Stimulated activated naive CD4-positive, alpha-beta T cell treated with Interleukin-2 at 50 U/mL for 16 hours (primary cell): ENCODE measurements at places on chromosomes 7 and 10.

DNA sequence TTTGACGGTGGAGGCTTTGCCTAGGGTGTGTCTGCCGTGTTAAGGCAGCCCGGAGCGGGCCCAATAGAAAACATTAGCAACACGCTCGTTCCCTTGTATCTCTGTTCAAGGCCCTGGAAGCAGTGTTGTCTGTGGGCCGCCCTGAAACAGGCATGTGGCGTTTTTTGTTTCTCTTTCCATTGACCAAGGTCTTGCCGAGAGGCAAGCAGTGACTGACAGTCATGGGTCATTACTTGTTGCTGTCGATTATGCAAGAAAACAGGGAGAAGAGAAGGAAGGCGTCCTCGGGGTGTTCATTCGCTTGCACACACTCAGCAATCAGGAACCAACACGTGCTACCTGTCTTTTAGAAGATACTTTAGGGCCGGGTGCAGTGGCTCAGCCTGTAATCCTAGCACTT is 92.5 kb downstream of the EZH2 start:
- no peak for DNase-seq

DNA sequence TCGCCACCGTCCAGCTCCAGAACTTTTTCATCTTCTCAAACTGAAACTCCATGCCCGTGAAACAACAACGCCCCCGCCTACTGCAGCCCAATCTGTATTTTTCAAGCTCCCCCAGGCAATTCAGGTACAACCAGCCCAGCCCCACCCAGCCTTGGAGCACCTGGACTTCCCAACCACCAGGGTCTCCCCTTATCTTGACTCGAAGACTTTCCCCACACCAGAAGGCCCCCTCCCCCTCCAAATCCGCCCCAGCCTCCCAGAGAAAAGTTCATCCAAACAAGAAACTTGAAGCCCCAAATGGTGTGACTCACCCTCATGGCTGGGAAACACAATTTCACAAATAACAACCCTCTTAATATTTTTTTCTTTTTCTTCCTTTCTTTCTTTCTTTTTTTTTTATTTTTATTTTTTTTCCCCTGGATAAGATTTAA is 10.6 kb downstream of the ZCCHC24 start:
- DNase-seq = no peak

DNA sequence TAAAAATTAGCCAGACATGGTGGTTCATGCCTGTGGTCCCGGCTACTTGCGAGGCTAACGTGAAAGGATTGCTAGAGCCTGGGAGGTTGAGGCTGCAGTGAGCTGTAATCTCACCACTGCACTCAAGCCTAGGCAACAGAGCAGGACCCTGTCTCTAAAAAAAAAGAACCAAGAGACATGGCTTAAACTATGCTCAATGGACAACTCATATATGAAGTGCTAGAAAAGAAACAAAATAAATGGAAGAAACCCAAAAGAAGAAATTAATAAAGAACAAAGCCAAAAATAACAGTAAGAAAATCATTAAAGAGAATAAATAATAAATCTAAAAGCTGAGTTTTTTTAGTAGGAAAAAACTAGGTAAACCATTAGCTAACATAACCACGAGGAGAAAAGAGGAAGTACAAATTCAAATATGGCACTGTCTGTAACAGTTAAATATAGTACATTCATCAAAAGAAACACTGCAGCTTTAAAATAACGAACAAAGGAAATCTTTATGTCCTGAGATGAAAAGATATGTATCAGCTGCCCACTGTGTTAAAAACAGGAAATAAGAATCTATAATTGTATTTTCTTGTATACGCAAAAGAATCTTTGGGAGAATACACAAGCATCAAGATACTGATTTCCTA is 48.7 kb downstream of the UPF2 start:
- no peak for DNase-seq

DNA sequence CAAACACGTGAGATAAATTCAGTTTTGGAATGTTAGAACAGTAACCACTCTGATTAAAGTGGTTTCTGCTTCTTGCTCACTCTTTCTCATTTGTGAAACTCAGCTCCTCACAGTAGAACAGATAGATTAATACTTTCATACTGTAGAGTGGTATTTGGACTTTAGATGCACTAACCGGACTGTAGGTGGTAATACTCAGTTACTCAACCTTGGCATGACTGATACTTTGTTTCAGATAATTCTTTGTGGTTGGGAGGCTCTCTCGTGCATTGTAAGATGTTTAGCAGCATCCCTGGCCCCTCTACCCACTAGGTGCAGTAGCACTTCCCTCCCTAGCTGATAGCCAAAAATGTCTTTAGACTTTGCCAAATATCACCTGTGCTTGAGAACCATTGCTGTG is 37.6 kb downstream of the MCU start:
- DNase-seq = no peak

DNA sequence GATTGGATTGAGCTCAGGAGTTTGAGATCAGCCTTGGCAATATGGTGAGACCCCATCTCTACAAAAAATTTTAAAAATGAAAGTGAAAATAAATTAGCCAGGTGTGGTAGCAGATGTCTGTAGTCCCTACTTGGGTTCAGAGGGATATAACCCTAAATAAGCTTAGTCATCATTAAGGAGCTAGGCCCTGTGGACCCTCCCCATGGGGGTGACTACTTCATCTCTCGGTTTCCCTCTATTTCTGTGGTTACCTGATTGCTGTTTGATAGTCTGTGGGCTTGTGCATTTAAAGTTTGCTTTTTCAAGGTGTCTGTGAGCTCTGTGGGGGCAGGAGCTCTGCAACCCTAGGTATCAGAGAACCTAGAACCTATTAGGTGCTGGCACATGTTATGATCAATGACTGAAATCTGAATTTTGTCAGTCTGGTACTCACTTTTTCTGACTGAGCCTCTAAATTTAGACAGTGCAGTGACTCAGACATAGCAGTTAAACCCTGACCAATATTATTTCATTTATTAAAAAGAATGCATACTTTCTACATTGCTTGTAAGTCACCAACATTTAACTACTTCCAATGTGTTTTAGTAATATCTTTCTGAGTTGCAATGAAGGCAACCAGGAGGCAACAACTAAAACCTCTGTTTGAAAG is 8.1 kb upstream of the CUZD1 start:
- no peak for DNase-seq

GRCh38 chr10:79883986-79884385 is 57.4 kb downstream of the NUTM2E start:
- no peak for DNase-seq

DNA sequence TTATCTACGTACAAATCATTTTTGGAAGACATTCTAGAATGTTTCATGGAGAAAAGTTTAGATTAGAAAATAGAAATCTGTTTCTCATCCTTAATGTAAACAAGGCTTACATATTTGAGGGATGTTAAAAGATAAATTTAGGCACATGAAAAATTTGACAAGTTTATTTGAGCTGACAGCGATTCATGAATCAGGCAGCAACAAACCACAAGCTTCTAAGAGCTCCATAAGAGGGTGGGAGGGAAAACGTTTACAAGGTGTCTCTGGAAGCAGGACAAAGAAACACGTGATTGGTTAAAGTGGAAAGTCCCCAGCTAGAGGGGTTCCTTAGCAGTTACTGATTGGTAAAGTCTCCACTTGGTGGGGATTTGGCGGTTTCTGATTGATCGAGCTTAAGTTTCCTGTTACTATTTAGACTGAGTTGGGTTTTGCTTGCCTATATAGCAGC is 228.9 kb upstream of the PITRM1 start:
- DNase-seq = no peak

DNA sequence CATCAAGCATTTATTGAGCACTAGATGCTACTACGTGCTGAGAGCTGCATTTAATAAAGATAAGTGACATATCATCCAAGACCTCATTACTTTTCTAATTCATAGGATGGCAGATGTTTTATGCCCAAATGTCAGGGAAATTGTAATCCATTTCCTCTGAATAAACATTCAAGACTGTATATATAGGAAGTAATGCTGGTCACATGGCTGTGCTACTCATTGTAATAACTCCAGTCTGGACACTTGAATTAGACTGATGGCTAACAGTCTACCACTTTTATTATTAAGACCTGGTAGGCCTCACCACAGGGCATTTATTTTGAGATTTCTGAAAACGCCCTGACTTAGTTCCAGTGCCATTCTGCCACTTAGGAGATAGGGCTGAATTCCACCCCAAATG is 36.6 kb downstream of the PIK3AP1 start:
- no peak for DNase-seq

DNA sequence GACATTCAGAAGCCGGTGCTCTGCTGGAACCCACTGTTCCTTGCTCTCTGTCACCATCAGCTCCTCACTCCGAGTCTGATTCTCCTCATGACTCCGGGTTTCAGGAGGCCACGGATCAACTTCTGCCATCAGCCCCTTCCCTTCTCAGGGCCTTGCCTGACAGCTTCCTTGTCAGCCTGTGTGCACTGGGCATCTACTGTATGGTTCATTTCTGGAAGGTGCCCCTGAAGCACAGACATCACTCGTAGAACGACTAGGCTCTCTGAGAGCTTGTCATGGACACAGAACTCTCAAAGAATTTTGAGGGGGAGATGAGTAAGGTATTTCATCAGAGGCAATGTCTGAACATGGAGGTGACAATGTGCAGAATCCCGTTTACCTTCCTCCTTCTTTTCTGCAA is 396.1 kb downstream of the TNS3 start:
- no peak for DNase-seq

- no peak for DNase-seq
Observed at GRCh38 chr7:101166909-101167644, 1.7 kb upstream of the VGF start.

GRCh38 chr10:114754445-114755320 is 66.9 kb upstream of the FHIP2A start:
- DNase-seq = no peak

DNA sequence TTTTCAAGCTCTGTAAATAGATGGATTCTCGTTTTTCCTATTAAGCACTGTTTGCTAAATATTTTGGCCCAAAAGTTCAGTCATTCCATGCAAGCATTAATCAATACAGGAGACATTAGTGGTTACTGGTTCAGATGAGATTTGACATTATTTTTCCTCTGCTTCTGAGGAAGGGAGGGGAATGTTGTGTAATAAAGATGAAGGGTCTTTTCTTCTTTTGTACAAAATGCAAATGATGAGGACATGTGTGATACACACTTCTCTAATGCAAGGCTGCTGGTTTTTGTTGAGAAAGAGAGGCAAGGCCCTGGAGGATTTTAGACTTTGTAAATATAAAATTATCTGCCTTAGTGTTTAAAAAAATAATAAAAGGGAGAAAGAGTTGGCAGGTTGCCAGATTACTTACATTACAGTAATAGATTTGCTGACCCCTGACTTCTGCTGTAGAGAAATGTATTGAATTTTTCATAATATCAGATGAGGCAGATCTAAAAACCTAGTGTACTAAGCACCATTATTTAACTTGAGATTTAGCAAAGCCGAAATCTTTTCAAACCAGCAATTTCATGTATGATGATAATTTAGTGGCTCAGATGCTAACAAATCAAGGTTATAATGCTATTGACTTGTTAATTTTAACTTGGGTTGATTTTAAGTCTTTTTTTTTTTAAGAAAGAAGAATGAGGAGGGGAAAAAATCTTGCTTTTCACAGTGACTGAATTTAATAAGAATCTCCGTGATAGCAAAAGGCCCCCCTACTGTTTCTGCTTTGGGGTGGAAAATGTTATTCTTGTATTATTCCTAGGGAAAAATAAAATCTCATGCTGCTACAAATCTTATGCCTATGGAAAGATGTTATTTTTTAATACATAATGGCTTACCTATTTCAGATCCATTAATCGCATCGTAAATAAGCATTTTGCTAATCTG is 180.1 kb downstream of the ARID5B start:
- no peak for DNase-seq

DNA sequence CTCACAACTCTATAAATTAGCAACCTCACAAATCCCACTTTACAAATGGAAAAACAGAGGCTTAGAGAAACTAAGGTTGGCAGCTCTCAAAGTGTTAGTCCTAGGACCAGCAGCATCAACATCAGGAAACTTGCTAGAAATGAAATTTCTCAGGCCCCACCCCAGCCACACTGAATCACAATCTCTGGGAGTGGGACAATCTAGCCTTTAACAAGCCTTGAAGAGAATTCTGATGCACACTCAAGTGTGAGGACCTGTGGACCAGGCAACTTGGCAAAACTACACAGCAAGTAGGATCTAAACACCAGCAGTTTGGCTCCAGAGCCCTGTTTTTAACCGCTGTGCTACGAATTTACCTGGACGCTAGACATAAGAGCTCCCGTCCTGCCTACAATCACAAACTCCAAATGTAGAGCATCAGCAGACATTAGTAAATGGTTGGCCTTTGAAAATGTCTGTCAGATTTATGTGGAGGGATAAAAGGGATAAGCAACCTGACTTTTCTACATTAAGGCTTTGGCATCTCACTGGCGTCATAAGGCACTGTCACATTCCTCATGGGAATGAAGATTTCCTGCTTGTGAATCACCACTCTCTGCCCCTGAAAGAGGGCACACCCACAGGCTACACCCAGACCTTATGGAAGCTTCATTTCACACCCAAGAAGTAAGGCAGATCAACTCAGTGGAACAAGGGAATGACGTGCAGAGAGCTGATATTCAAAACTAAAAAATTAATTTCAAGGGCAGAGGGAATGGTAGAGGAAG is 34.5 kb downstream of the PPP1R3C start:
- no peak for DNase-seq

DNA sequence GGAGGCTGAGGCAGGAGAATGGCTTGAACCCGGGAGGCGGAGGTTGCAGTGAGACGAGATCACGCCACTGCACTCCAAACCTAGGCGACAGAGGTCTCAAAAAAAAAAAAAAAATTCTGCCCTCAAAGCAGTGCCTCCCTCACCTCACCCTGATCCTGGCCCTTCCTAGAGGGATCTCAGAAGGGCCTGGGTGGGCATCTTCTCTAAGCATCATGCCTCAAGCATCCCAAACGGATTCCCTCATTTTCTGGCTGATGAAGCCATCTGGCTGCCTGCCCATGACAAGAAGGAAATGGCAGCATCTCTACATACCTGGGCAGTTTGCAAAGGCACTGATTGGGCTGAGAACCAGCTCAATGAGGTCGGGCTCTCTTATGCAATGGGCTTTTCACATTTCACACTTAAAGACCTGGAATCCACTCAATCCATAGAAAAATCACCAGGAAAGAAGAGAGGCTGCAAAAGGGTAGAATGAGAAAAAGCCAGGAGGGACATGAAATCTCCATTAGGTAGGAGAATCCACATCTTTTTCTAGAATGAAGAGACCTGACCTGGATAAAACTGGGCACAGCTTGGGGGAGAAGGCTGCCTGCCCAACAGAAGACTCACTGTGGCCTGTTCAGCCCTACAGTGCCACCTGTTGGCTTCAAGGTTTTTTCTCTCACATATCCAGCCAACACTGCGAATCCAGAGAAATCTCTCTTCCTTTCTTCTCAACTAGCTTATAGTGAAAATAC is 48.1 kb downstream of the PDLIM1 start:
- no peak for DNase-seq

- no peak for DNase-seq
Observed at GRCh38 chr7:150801242-150801945, 825 bp downstream of the TMEM176A start.

GRCh38 chr10:14844948-14845347 is 6.8 kb downstream of the HSPA14 start:
- DNase-seq = no peak

DNA sequence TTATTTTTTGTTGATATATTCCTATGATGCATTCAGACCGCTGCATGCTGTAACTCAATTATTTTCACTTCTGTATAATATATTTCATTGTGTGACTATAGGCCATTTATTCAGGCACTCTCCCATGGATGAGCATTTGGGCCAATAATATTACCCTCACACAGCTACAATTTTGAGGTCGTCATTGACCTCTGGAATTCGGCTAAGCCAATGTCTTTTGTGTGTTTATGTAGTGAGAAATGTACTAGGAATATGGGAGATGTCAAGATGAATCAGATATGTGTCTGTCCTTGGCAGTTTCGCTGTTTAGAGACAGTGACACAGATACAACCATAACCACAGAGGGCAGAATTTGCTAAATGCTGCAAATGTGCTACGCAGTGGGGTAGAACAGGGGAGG is 474.2 kb downstream of the ADRA2A start:
- no peak for DNase-seq
